AG04450 (cell line): ENCODE measurements at places on chromosomes 11 and 22.

DNA sequence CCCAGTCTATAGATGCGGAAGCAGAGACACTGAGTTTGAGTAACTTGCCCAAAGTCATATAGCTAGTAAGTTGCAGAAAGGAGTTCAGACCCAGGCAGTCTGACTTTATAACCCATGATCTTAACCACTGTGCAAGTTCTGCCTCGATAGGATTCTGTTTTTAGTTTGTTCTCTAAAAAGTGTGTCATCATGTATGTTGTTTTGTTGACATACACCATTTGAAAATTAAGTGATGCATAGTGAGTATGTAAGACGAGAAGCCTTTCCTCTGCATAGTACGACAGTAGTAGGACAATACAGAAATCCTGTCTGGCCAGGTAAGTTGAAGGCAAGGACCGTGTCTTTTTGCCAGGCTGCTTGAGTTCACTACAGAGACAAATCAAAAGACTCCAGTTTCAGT is 3.3 kb downstream of the ZC3H12C start:
- DNase-seq = no peak

GRCh38 chr11:121961321-121961801 is 154.7 kb downstream of the BLID start:
- DNase-seq = no peak

DNA sequence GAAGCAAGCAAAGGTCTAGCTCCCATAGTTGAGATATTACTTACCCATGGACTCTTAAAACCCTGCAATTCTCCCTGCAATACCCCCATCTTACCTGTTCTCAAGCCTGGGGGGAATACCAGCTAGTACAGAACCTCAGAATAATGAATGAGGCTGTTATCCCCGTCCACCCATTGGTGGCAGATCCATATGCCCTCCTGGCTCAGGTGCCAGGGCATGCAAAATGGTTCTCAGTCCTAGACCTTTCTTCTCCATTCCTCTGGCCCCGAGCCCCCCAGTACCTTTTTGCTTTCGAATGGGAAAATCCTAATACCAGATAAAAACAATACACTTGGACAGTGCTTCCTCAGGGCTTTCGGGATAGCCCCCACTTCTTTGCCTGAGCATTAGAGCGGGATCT is 86.4 kb downstream of the PIWIL4 start:
- DNase-seq = no peak

DNA sequence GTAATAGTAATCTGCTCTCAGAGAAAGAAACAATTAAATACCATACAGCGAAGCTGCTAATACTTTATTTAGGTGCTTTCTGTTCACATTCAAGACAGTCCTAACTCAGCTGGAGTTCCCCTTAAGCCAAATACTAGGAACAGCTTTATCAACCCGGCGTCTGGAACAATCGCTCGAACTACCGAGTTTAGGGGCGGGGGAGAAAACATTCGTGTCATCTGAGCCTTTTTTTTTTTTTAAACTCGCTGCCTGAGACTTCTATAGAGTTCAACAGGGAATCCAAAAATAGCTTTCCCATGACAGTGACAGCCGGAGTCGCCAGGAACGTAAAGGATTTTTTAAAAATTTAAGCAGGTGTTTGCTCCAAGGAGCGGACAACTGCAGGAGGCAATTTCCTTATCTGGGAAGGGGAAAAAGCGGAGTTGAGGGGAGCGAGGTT is 852 bp downstream of the TRAF6 start:
- DNase-seq = no peak

- DNase-seq = peak; percentile 46
Observed at GRCh38 chr22:38205261-38206128, 3.7 kb downstream of the MAFF start.

GRCh38 chr11:43992834-43993637 is 50.6 kb downstream of the C11orf96 start:
- no peak for DNase-seq

DNA sequence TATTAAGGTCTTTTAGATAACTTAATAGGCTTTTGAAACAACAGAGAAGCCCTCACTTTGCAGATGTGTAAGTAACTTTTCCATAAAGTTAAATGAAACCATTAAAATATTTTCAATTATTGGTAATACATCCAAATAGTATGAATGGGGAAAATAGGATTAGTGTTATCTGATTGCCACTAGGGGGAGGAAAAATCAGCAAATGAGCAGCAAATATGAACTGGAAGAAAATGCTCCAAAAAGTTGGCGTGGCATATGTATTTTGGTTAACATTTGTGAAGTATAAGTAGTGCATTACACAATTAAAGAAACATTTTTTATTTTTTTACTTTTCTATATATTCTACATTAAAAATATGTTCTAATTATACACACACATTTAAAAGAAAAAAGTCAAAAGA is 259.8 kb upstream of the ANO5 start:
- DNase-seq = no peak

DNA sequence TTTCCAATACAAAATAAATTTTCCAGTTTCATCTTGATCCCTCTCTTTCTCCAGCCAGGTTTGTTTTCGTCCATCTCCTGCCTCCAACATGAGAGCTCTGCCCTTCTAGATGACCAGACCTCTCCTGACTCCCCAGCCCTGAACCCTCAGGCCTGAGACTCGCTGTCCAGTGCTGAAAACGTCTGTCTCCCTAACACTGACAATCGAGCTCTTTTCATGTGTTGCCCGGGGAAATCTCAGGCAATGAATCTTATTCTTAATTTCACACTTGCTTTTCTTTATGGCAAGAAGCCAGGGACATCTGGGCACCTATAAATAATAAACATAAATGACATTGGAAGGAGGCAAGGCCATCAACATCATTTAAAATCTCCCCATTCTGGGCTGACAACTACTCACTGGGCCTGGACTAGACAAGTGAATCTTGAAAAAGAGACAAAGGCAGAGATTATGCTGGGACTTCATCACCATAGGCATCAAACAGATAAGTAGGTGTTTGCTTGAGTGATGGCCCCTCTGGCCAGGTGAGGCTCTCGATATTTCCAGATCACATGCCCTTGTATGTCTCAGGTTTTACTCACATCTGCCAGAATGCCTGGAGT is 274.5 kb upstream of the B3GAT1 start:
- DNase-seq = no peak

DNA sequence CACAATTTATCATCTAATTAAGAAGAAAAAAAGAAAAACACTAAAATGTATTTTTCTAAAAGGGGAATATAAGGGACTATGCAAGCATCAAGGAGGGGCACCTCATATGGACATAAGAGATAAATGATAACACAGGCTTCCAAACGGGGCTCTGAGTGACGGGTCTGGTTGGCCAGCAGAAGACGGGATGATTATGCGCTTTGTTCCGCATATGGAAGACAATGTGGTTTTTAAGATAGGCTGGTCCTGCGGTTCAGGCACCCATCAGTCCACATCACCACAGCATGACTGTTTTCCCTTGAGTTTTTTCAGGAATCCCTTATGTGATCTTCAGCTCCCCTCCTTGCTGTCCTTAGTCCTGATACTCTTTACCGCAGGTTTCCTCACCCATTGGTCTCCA is 404.6 kb downstream of the OPCML start:
- no peak for DNase-seq

DNA sequence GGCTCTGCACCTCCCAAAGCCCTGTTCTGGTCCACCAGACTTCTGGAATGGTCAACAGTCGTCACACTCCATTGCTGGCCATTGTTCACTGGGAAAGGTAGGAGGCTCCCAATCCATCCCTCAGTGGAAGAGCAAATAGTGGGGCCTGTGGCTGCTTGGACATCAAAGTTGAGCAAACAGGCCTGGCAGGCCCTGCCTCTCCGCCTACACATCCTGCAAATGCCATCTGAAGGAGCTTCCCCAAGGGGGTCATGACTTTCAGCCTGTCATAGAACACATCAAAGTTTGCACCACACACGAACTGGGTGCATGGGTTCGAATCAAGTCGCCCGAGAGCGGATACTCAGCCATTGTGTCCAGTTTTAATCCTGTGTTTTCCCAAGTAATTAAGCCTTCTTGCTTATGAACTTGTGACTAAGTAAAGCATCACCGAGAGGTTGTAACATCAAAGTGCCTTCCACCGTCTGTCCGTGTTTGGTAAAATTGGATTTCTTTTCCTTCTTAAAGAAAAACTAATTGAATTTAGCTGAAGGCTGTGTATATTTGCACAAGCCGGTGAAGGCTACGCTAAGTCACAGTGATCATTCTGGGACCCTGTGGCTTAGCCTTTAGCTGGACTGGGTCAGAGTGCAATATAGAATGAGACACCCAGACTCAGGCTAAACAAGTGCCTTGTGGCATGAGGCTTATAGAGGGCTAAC is 36.1 kb downstream of the CLPB start:
- no peak for DNase-seq

DNA sequence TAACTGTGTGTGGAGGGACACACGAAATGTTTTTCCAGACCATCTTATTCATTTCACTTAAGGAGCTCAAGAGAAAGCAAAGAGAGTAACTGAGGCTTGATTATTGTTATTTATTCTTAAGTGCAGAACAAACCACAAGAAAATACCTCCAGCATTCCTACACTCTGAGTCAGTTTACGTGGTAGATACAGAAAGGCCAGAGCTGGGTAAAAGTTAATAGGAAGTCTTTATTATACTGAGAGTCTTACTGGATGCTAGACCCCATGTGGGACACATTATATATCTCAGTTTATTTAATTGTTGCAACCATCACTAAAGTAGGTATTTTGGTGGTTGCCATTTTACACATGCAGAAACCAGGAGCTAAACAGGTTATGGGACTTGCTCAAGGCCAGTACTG is 261.4 kb upstream of the POU2AF2 start:
- DNase-seq = peak; percentile 36

GRCh38 chr22:23089633-23090456 is 19.5 kb downstream of the GNAZ start:
- DNase-seq = no peak

GRCh38 chr22:30198152-30198825 is 48.3 kb downstream of the LIF start:
- DNase-seq = no peak

DNA sequence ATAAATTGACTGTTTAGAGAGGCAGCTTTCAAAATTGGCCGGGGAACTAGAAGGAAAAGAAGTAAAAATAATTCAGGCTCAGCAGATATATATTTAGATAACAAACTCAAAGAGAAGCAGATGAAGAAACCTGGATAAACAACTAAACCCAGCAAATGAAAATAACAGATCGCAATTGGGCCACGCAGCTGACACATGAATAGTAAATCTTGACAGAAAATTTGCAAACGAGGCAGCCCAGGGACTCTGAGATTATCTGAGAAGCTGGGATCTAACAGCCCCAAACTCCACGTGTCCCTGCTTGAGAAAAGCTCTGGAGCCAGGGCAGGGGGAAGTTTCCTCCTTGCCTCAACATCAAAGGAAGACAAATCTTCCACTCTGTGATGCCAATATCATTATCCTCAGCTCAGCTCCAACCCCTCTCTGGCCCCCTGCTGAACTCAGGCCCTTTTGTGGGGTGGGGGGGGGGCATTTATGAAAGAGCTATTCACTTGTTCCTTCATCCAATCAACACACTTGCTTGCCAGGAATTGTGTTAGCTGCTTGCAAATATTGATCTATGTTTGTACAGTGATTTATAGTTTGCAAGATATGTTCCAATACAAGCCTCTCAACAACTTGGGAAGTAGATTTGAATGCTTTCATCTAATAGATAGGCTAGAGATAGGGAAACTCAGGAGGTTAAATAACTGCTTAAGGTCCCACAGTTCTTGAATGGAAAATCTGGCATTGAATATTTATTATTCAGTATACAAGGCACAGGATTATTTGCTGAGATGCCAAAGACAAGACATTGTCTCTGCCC is 72.5 kb upstream of the C11orf87 start:
- DNase-seq = no peak

DNA sequence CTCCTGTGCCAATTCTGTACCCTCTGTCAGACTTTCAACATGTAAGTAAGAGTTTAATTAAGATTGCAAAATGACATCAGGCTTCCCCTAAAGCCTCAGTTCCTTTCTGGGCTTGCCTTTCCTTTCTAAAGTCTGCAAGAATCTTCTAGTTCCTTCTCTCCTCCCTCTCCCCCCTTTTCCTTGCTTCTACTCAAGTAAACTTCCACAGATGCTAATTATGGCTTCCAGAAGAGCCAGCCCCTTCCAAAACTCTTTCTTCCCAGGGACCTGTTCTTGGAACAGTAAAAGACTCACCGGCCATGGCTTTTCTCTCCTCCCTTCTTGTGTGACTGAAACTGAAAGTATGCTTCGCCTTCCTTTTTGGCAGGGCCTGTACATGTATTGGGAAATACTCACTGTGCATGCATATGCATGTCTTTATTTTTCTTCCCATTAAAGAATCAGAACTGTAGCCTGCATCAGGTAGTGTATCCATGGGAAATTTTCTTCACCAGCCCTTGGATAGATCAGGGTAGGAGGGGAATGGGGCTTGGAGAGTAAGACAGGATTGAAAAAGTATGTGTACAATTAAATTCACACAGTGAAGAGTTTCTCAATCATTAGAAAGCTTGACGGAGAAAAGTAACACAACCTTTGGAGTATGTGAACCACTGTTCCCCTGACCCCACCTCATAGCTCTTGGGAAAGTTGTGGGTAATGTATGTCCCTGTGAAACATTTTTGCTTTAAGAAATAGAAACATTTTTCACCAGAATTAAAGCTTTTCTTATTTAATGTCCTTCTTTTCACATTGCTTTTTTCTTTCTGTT is at the start of gene CASP1:
Gene CASP1 (minus strand): TSS at position 332 of the 808 bp plus-strand sequence. CDS start 31 bp downstream, at position 301.
- peak; percentile 50 for DNase-seq

GRCh38 chr11:103450241-103450640 is 341.0 kb downstream of the DYNC2H1 start:
- peak; percentile 21 for DNase-seq

DNA sequence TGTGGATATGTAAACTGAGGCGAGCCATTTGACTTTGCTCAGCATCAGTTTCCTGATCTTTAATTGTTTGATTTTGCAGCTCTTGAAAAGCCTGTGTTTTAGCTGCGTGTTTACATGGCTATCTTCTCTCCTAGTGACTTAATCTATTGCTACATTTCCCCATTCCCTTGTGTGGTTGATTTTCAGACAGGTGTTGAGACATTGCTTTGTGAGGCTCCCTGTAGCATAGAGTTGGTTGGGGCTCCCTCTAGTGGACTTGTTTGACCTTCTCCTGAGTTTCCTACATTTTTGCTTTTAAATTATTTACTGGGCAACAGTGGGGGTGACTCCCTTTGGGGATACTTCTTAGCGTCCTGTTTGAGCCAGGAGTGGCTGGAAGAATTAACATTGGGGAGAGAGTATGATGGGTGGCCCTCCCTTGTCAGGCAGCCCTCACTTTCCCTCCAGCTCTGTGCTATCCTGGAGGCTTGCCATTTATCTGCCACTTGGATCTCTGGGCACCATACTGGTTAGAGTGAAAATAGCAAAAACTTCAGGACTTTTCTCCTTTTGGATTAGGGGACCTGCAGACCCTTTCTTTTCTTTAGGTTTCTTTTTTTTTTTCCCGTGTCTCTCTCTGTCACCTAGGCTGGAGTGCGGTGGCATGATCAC is 9.2 kb upstream of the CBL start:
- peak; percentile 78 for DNase-seq

GRCh38 chr22:50602338-50602700 is 1.7 kb downstream of the MAPK8IP2 start:
- DNase-seq = no peak
